ENCODE measurements at places on chromosomes 1 and 21.

- DNase-seq = no peak
These were observed 2.0 kb downstream of the KDM4A start for GRCh38 chr1:43651902-43652301.

- DNase-seq = no peak
These were observed 1.1 kb downstream of the COL9A2 start for GRCh38 chr1:40315795-40316594.

GRCh38 chr1:185404907-185405568 is 88.0 kb upstream of the IVNS1ABP start:
- no peak for DNase-seq

GRCh38 chr1:247409869-247410544 is 6.0 kb upstream of the NLRP3 start:
- no peak for DNase-seq

- no peak for DNase-seq
These were observed 33.6 kb upstream of the RAP1GAP start for GRCh38 chr1:21702780-21703179.

DNA sequence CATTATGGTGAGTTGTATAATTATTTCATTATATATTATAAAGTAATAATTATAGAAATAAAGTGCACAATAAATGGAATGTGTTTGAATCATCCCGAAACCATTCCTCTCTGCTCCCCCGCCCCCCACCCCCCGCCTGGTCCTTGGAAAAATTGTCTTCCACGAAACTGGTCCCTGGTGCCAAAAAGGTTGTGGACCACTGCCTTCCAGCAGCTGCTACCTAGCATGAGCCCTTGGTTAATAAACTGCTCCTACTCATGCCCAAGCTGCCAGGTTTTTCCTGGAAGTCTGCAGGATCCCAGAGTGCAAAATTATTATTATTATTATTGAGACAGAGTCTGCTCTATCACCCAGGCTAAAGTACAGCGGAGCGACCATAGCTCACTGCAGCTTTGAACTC is 6.8 kb upstream of the IFNGR2 start:
- DNase-seq = no peak

- no peak for DNase-seq
These were observed 664.6 kb upstream of the ADAMTS5 start for GRCh38 chr21:27631471-27631870.

- DNase-seq = no peak
These were observed 5.0 kb downstream of the ADAMTS1 start for GRCh38 chr21:26840201-26840600.

GRCh38 chr1:167510244-167510643 is 8.1 kb downstream of the CD247 start:
- DNase-seq = no peak

GRCh38 chr21:33824156-33824941 is 91.3 kb downstream of the ATP5PO start:
- DNase-seq = no peak

DNA sequence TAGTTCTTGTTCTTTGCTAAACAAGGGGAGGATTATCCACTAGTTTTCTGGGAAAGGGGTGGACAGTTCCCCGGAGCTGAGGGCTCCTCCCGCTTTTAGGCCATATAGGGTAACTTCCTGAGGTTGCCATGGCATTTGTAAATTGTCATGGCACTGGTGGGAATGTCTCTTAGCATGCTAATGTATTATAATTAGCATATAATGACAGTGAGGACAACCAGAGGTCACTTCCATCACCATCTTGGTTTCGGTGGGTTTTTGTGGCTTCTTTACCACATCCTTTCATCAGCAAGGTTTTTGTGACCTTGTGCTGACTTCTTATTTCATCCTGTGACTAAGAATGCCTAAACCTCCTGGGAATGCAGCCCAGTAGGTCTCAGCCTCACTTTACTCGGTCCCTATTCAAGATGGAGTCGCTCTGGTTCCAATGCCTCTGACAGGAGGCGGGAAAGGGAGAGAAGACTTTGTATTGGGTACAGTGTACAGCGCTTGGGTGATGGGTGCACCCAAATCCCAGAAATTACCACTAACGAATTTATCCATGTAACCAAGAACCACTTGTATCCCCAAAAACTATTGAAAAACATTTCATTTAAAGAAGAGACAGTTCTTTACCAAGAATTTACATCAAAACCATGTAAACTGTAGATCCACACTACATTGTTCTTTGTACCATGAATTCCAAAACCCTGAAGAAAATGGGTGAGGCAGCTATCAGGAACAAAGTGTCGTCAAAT is 8.7 kb upstream of the SLC2A5 start:
- DNase-seq = no peak

DNA sequence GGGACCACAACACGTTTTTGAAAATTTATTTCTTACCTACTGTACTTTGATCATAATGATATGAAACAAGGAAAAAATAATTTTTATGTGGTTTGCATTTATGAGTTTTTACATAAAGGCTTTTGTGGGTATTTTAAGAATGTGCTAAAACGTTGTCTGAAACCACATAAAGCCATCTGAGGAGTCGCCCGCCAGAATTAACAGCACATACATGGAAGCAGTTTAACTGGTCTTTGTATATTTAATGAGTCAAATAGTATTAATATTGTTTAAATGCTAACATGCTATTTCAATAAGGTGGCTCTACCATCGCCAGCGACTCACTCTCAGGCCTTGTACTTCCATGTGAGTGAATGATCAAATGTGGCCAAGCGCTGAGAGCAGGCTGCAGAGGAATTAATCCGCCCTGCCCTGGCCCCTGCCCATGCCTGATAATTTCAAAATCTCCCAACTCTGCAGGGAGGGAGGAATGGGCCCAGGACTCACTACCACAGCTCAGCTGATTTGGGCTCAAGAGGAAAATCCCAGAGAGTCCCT is 49.6 kb downstream of the SLC66A1 start:
- no peak for DNase-seq

GRCh38 chr1:47870946-47871676 is 126.1 kb downstream of the TRABD2B start:
- no peak for DNase-seq

DNA sequence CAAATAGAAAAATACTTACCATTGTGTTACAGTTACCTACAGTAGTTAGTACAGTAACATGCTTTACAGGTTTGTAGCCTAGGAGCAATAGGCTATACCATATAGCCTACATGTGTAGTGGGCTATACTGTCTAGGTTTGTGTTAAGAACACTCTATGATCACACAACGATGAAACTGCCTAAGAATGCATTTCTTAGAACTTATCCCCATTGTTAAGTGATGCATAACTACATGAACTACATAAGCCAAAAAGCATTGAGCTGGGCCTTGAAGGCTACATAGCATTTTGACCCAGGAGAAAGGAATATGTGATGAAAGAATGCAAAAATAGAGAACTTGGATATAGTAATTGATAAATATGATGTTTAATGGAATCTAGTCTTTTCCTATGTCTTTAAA is 46.4 kb upstream of the JUN start:
- no peak for DNase-seq

DNA sequence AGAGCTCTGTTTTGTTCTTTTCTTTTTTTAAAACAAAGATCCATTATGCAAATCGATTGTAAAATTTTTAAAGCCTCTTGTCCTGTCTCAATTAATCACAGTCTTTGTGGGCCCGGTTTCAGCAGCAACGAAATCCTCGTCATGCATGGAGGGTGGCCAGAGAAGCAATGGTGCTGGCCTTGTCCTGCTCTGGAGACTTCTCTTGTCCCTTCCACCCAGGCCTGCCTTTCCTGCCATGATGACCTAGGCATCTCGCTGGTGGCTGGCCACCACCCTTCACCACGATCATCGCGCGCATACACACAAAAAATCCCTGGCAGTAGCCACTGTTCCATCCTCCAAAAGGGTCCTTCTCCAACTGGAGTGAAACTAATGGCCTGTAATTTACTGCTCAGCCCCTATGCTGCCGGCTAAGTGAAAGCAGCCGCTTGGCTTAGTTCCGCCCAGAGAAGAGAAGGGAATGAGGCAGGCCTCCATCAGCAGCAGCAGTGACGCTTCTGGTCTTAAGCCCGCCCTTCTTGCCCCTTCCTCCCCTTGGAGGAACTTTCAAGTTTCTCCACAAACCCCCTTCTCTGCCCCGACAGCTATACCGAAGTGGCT is 309.5 kb downstream of the NPHP4 start:
- no peak for DNase-seq

DNA sequence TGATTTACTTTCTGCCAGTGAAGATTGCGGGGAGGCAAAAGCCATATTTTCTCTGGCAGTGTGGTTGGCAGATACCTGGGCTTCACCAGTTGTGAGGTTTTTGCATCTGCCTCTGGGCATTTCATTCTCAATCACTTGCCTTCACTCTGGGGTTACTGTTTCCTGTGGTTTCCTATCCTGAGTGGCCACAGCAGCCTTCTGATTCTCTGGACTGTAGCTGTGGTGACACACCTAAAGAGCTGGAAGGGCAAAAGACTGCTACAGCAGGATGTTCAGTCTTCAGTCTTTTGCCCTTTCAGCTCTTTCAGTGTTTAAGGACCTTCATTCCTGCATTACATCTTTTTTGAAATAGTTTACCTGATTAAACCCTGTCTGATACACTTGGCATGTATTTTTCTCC is 50.5 kb upstream of the GPR52 start:
- DNase-seq = no peak

- no peak for DNase-seq
These were observed 59.0 kb upstream of the TINAGL1 start for GRCh38 chr1:31517301-31517700.

- no peak for DNase-seq
These were observed 28.2 kb upstream of the PRDX6 start for GRCh38 chr1:173448945-173449344.
